Effector memory CD8-positive, alpha-beta T cell (primary cell): ENCODE measurements at places on chromosomes 1 and 21.

DNA sequence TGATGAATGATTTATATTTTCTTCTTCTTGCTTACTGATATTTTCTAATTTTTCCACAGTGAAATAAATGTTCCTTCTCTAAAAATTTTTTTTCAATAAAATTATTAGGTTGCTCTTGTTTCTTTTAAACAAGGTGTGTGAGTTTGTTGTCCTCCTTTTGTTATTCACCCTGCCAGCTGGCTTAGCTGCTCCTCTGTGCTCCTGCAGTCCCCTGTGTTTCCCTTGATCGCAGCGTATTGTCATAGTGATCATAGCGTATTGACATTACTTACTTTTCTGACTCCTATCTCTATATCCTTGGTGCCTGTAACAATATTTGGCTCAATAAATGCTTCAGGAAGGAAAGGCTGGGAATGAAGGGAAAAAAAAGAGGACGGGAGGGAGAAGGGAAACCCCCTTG lies 24.9 kb upstream of the PODN start:
- DNase-seq, result no peak

DNA sequence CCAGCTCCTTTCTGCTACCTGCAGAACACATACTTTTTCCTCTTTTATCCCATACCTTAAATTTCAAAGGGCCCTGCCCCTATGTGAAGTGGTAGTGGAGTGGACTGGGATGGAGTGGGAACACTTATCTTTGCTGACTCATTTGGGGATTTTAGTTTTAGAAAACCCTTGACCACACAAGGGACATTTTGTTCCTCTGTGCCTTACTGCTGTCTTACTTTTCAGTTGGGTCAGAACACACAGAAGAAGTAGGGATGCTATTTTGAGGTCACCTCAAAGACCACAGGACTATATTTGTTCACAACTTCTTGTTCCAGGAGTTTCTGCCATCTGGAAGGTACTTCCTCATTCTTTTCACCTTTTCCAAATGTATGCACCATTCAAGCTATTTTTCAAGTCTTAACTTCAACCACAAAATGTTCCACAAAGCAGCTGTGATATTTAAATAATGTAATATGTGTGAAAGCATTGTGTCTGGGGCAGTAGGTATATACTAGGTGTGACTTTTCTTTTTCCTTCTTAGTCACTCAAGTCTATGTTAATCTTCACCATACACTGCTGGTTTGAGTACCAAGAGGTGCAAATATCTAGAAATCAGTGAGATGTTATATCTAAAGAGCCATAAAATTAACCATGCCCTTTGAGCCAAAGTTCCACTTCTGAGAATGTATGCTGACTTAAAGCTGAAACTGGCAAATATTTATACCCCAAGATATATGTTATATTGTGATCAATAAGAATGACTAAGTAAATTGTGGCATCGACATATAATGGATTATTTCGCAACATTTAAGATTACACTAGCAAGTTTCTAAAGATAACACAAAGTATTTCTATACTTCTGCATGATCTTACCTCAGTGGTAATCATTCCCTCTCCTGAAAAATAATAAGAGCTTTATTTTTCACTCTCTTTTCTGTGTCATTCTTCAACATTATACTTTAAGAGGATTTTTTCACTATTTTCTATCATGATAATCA lies 308.5 kb downstream of the MRPL39 start:
- no peak for DNase-seq

GRCh38 chr21:28482657-28483056 lies 510.0 kb downstream of the LTN1 start:
- no peak for DNase-seq

DNA sequence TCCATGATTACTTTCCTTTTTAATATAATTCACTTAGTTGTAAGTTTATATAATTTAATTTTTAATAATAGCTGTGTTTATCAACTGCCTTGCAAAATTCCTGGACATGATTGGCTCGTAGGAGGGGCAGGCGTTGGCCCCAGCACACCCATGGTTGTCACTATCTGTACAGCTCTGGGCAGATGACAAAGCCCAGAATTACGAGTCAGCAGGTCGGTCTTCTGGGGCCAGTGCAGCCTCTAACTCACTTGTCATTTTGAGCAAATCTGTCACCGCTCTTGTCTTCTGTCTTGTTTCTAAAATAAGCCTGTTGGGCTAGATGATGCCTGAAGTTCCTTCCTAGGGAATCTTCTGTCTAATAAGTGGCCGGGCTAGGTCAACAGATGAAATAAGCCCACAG lies 21.4 kb upstream of the LRRC38 start:
- no peak for DNase-seq
